HT1080 (cell line): ENCODE measurements at places on chromosomes 1 and 21. TPM values are rescaled to one million over a fixed set of nuclear protein-coding genes. Genes with fewer than 3 reads are reported as not detected.

GRCh38 chr1:182889997-182890396, 50.9 kb downstream of the DHX9 start:
- DNase-seq: no peak

Gene LCK
- total RNA-seq: 0.16 TPM in 1 of 2 replicates, not detected in the other

GRCh38 chr1:169853341-169853740, 40.4 kb downstream of the SCYL3 start:
- DNase-seq: no peak

Gene DMRTA2
- total RNA-seq: not detected in 2 replicates

DNA sequence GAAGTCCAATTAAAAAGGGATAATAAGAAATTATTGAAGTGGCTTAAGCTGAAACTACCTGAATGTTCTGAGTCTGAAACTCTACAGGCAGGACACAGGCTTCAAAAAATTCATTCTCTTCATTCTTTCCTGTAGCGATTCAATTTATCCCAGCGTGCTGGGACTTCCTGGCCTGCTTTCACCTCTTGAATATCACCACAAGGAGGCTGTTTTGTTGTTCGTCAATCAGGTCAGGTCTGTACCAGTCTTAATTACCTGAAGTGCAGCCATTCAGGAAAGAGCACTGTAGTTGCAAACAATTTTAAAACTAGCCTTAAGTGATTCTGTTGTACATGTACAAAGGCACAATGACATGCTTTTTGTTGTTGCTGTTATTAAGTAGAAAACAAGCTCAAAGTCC, 38.4 kb downstream of the FYB2 start:
- no peak for DNase-seq

- no peak for DNase-seq
Measured at GRCh38 chr1:31038360-31038759, 27.2 kb downstream of the PUM1 start.
